ENCODE measurements at places on chromosomes 16 and 17.

DNA sequence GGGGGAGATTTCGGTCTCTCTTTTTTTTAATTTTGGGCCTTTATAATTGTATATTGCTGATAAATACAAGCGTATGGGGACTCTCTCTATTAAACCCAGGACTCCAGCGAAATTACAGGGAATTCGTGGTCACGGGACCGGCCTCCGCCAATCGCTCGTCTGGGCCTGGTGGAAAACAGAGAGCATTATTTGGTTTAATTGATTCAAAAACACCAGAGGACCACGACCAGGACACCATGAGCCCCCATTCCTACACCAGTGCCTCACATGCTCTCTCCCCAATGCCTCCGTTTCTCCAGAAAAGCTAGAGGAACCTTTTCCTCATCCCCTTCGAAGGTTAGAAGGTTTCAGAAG lies at the start of gene HOXB2:
Gene HOXB2 (minus strand): TSS at position 88 of the 354 bp plus-strand sequence. CDS start 198 bp downstream, outside the sequence.
- no peak for DNase-seq

- DNase-seq, result no peak
Measured at GRCh38 chr17:67922503-67922902, 73.8 kb downstream of the C17orf58 start.

GRCh38 chr17:69581061-69581961 lies 166.8 kb downstream of the MAP2K6 start:
- no peak for DNase-seq

GRCh38 chr16:8519179-8519578 lies 71.1 kb downstream of the TMEM114 start:
- no peak for DNase-seq

- no peak for DNase-seq
Measured at GRCh38 chr17:79747508-79748294, 17.0 kb downstream of the ENPP7 start.

- DNase-seq, result no peak
Measured at GRCh38 chr17:75614006-75614405, 19.2 kb upstream of the SMIM5 start.

DNA sequence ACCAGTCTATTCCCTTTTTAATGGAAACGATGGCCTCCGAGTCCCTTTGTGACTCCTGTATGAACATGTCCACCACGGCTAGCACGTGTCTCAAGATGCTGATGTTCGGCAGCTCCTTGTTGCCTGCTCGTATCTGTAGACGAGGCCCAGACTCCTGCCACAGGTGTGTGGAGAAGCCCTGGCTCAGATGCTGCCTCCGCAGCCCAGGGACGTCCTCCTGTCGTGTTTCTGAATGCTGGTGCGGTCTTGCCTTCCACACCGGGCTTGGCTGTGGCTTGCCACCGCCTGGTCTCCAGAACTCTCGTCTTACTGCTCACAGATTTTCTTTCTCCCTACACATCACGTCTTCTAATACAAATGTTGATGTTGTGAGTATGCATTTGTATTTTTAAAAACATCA lies 17.0 kb downstream of the FOXF1 start:
- no peak for DNase-seq

DNA sequence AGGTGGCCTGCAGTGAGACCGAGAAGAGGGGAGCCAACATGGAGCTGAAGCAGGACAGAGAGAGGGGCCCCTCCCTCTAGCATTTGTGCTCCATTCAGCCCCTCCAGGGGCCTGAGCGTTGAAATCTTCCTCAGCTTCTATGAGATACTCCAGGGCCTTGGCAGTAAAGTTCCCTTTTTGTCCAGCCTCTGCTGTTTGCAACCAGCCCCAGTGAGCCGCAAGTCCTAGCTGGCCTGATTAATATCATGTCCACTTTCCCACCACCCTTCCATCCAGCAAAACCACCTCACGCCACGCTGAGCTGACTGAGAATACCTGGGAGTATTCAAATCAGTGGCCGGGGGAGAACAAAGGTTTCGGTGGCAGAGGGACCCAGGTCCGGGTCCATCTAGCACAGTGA lies 11.7 kb upstream of the RPH3AL start:
- no peak for DNase-seq

DNA sequence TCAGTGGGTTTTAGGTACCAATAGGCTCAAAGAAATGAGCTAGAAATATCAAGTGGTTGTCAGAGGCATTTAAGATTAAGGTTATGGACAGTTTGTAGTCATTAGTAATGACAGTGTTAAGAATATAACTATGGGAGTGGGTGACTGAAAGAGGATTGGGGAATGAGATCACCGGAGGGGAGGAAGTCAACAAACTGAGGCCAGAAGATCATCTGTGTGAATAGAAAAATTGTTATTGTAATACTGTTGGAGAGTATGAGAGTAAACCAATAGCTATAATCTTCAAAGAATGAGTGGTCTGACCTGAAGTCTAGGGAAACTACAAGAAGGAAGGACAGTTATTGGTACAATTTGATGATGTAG lies 197.1 kb downstream of the TANC2 start:
- DNase-seq, result no peak

DNA sequence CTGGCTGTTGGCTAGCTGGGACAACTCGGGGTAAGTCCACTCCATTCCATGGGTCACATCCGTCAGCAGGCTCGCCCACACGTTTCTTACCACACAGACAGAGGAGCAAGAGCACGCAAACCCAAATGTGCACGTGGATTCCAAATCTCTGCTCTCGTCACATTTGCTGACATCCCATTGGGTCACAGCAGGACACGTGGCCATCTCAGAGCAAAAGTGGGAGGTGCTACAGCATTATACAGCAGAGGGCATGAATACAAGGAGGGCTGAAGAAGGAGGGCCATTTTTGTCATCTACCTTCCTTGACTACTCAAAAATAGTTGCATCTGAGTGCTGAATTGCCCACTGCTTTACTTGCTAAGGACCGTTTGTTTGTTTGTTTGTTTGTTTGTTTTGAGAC lies 84.7 kb downstream of the RBBP6 start:
- no peak for DNase-seq

DNA sequence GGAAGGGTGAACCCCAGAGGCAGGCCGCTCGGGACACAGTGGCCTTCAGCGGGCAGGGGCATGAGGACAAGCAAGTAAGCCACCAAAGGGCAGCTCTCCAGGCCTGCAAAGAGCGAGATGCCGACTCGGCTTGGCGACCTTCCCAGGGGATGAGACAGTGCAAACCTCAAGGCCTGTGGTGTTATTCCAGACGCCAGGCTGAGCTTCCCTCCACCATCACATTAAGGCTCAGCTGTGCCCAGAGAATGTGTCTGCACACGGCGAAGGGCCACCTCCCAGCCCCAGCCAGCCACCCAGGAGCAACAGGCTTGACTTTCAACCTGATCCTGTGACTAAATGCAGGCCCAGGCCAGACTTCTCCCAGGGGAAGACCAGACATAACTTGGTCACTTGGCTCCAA lies 251.4 kb downstream of the SOX9 start:
- no peak for DNase-seq

GRCh38 chr16:12184419-12184917 lies 207.9 kb downstream of the SNX29 start:
- no peak for DNase-seq

GRCh38 chr17:78239489-78239931 lies 8.1 kb downstream of the TMEM235 start:
- DNase-seq, result no peak

DNA sequence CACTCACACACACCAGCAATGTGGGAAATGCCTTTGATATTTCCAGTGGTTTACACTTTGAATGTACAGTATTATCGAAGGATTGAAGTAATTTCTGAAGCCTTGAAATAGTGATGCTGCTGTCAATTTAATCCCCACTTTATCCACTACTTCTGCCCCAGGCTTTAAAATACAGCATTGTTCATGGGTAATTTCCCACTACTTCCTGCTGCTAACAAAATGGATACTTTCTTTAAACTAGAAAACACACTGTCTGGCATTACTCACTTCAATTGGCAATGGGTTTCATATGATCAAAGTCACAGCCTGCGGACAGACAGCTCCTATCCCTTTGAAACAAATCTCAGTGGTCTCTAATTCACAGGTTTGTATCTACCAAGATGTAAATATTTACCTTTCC lies 292.2 kb downstream of the CDH11 start:
- no peak for DNase-seq

DNA sequence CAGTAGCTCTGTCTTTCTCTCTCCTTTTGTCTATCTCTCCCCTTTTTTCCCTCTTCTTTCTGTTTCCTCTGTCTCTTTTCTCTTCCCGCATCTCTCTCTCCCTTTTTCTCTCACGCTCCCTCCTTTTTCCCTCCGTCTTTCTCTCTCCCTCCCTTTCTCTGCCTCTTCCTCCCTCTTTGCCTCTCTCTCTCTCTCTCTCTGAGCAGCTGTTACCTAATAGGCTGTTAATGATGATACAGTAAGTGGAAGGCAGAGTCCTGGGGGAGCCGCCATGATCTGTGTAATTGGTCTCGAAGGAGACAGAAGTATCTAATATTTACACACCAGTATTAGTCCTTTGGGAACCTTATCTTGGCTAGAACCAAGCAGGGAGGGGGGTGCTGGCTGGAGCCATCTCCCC lies 136.1 kb upstream of the CIBAR2 start:
- DNase-seq, result no peak

GRCh38 chr17:75078284-75079022 lies 9.3 kb upstream of the SLC16A5 start:
- peak; percentile 76 for DNase-seq

GRCh38 chr16:82059983-82060421 lies 24.9 kb downstream of the HSD17B2 start:
- DNase-seq, result no peak

- no peak for DNase-seq
Measured at GRCh38 chr16:86322806-86323205, 187.5 kb upstream of the FOXF1 start.

- no peak for DNase-seq
Measured at GRCh38 chr16:21167929-21168602, 9.6 kb downstream of the LDAF1 start.

DNA sequence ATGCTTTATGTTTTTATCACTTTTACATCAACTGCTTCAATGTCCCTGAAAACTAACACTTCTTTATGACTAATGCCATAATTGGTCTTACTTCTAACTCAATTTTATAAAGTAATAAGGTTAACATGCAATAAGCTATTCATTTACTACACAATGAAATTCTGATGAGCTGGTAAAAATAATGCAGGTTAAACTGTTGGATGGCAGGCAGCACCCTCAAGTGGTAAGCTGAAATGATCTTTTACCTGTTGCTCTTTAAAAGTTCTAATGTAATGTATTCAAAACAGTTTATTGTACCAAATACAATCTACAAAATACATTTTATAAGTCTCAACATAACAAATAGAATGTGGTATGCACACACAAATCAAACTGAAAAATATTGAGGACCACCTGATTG lies 1280.3 kb downstream of the CDH8 start:
- peak; percentile 2 for DNase-seq

DNA sequence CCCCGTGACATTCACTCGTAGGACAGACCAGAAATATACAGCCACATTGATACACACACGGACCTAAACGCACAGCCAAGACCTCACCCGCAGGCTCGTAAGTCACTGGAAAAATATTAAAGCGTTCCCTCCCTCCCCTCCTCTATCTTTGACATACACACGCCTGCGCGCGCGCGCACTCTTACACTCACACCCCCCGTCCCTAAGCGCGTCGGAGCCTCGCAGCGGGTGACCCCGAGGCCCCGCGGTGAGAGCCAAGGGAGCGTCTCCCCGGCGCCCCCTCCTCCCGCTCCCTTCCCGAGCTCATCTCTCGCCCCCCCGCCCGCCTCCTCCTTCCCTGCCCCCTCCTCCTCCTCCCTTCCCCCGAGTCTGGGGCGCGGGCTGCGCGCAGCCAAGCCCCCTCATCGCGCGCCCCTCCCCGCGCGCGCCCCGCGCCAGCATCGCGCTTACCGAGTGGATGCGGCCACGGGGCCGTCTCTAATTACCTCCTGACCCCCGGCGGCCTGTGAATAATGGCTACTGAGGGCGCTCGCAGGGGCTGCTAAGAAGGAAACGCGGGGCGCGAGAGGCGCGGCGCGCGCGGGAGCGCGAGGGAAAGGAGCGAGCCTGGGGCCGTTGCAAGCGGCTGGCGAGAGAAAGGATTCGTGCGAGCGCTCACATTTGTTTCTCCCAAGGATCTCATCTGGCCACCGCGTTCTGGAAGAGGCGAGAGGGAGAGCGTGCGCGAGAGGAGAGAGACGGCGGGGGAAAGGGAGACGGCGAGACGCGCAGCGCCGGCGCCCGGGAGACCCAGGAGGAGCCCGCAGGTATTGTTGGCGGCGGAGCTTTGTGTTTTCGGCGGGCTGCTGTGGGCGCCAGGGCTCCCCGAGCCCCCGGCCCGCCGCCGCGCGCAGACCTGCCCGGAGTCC lies 42.4 kb downstream of the RAI1 start:
- DNase-seq, result no peak

DNA sequence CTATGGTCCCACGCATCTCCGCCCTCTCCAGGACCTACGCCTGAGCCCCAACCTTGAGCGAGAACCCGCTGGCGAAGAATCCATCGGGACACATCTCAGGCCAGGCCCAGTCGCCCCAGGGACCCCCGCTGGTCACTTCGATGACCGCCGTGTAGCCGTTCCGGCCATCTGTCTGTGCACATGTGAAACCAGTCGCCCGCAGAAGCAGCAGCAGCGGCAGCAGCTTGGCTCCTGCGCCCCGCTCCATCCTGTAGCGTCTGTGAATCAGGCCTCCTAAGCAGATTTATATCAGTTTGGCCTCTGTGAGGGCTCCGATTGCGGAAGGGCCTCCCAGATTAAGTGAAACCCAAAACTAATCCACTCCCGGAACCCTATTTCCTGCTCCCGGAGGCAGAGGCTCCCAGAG lies at the start of gene VMO1:
Gene VMO1 (minus strand): TSS at position 259 of the 406 bp plus-strand sequence. CDS start 12 bp downstream, at position 247.
- DNase-seq, result no peak

GRCh38 chr16:65181071-65181561 lies 59.3 kb upstream of the CDH11 start:
- DNase-seq, result no peak

GRCh38 chr17:371583-371982 lies 19.0 kb upstream of the RPH3AL start:
- no peak for DNase-seq

GRCh38 chr17:32141258-32141657 lies 1.0 kb upstream of the RHOT1 start:
- DNase-seq, result peak; percentile 16

DNA sequence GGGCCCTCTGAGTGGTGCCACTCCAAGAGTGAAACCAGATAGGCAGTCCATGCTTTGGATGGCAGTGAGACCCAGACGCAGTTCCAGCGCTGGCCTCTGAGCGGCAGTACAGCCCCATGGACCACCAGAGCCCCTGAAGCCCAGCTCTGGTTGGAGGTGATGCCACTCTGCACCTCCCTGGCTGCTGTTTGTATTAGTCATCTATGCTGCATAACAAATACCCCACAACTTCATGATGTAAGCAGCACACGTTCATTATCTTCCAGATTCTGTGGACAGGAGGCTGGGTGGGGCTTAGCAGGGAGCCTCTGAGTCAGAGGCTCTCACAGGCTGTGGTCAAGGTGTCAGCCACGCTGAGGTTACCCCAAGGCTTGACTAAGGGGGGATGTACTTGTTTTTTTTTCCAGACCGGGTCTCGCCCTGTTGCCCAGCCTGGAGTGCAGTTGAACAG lies 5.1 kb upstream of the NME4 start:
- DNase-seq, result peak; percentile 45

DNA sequence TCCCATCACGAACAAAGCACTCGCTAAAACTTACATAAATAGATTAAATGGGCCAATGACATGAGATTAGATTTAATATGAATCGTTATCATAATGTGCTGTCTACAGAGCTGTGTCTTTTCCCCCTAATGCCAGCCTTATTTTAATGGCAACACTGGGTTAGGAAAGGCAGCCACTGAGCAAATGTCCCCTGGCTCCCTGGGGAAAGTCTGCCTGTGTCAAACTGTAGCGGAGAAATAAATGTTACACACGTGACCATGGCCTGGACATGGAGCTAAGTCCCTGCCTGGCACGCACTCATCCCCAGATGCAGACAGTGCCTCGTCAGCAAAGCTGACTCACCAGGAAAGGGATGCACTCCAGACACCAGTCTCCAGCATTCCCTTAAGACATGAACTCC lies 61.3 kb upstream of the SDK2 start:
- no peak for DNase-seq

- DNase-seq, result no peak
Measured at GRCh38 chr16:16923479-16923878, 544.5 kb downstream of the NPIPA7 start.

Measured in SW480 (cell line).